Peyer's patch (tissue), 4 donors: ENCODE measurements at places on chromosomes 13 and 19.

GRCh38 chr19:13262450-13262849 is 112.2 kb downstream of the IER2 start:
- H3K27me3 ChIP-seq, result peaks cover 4% of the 10 kb centered on the region
- no peak overlapping the region for H3K4me3 ChIP-seq
- H3K4me1 ChIP-seq, result no peaks in the 10 kb centered on the region
- no peak for DNase-seq
- H3K27ac ChIP-seq, result no peak overlapping the region

GRCh38 chr13:79655509-79655908 is 174.6 kb downstream of the NDFIP2 start:
- no peaks in the 10 kb centered on the region for H3K27me3 ChIP-seq
- DNase-seq, result no peak
- H3K36me3 ChIP-seq, result no peaks in the 10 kb centered on the region
- H3K27ac ChIP-seq, result no peak overlapping the region
- H3K4me1 ChIP-seq, result no peaks in the 10 kb centered on the region

- peaks cover 20% of the 10 kb centered on the region for H3K36me3 ChIP-seq
- H3K27me3 ChIP-seq, result no peaks in the 10 kb centered on the region
- peak; percentile 16 for DNase-seq
- H3K4me3 ChIP-seq, result peak overlapping the region; percentile 74
These were observed 630 bp downstream of the COQ8B start for GRCh38 chr19:40716031-40716481.

GRCh38 chr13:50244713-50245574 is 229.7 kb downstream of the KCNRG start:
- no peaks in the 10 kb centered on the region for H3K27me3 ChIP-seq
- DNase-seq, result no peak
- no peaks in the 10 kb centered on the region for H3K36me3 ChIP-seq

- H3K4me1 ChIP-seq, result no peaks in the 10 kb centered on the region
- no peak overlapping the region for H3K4me3 ChIP-seq
- no peaks in the 10 kb centered on the region for H3K36me3 ChIP-seq
- no peaks in the 10 kb centered on the region for H3K27me3 ChIP-seq
- no peak for DNase-seq
- no peak overlapping the region for H3K27ac ChIP-seq
These were observed 36.0 kb upstream of the PABPC3 start for GRCh38 chr13:25059958-25060357.

GRCh38 chr19:6519289-6519688 is 11.5 kb upstream of the TNFSF9 start:
- no peaks in the 10 kb centered on the region for H3K4me1 ChIP-seq
- H3K27ac ChIP-seq, result no peak overlapping the region
- no peaks in the 10 kb centered on the region for H3K27me3 ChIP-seq
- H3K36me3 ChIP-seq, result no peaks in the 10 kb centered on the region

DNA sequence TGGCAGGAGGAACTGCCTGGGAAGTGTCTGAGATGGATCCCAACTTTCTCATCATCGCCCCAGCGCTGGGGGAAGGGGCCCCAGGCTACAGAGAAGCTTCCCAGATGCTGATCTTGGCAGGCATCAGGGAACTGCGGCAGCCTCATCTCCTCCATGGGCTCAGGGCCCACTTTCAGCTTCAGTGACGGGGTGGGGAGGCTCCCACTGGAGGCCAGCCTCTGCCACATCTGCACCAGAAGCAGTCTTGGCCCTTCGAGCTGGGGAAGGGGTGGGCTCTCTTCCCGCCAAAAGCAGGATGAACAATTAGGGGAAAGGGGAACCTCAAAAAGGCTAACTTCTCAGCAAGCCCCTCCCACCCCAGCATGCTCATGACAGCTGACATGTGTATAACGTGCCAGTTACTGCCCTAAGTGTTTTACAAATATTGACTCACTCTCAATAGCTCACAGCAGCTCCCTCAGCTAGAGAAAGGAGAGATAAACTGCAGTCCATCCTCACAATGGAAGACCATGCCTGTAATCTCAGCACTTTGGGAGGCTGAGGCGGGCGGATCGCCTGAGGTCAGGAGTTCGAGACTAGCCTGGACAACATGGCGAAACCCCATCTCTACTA is 7.1 kb upstream of the S1PR2 start:
- no peaks in the 10 kb centered on the region for H3K36me3 ChIP-seq
- H3K27ac ChIP-seq, result peak overlapping the region; percentile 65
